ENCODE measurements at places on chromosomes 4 and X.

DNA sequence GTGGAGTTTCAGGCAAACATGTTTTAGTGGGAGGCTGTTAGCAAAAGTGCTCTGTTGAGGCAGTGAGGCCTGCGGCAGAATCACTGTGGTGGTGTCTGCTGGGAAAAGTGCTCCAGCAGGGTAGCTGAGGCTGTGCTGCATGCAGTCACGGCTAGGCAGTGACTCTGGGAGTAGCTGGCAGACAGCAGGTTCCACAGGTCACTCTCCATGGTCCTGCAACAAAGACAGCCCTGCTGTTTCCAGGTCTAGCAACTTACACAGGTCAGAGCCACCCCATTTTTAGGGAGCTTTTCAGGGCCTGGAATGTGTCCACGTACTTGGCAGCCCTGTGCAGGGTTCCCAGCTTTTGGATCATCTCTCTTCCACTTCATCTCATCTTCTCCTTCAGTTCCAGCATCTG is 184.3 kb downstream of the NAA11 start:
- no peak for DNase-seq

GRCh38 chr4:2799971-2800690 is 7.2 kb downstream of the SH3BP2 start:
- DNase-seq: no peak

DNA sequence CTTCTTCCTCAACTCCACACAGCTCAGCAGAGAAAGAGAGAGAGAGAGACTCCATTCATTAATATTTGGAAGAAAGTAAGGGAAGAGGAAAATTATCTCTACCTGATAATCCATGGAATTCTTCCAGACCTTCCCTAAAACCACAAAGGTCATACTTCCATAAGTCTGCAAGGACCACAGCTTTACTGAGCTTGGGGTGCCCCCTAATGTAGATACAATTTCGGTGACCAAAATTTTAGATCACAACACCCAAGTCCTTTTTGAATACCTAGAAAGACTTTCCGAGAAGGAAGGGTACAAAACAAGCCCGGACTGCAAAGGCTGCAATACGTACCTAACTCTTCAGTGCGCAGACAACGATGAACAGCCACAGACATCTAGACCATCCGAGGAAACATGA is 523.9 kb downstream of the GLUD2 start:
- DNase-seq: no peak

- no peak for DNase-seq
Measured at GRCh38 chrX:134026565-134027311, 41.3 kb upstream of the GPC3 start.

DNA sequence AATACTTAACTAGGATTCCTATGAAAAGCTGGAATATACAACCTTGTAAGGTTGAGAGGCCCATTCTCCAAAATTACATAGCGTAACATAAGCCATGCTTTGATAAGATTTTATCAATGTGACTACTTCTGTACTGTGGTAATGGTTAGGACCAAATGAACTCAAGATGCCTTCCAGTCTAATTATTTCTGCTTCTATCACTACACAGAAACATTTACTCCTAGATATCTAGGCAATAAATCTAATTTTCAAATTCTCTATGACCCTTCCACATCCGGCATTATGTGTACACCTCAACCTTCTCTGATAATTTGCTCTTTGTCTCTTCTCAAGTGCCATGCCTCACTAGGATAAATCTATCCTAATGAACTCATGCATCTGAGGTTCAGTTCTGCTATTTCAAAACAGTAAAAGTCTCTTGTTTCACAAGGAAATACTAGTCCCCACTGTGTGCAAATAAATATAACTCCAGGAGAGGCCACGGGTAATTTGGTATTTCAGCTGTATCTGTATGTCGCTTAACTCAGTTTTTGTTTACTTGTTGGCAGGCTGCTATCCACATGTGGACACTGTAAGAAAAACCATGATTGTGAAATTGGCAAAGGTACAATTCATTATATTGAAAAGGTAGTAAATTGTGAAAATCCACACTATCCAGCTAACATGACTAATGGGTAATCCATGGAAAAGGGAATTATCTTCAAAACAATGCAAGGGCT is 93.3 kb downstream of the PRDM5 start:
- no peak for DNase-seq

DNA sequence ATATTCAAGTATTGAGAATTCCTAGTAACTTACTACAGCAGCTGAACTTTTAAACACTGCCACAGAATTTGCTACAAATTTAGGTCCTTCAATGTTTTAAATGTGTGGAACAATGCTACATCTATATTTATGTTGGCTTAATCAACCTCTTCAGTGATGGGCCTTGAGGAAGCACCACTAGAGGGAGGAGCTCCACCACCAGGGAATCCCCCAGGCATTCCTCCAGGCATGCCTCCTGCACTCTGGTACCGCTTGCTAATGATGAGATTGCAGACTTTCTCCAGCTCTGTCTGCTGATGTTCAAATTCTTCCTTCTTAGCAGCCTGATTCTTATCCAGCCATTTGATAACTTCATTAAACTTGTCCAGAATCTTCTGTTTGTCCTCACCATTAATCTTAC is 190.8 kb downstream of the HTR2C start:
- DNase-seq: no peak

- DNase-seq: no peak
Measured at GRCh38 chr4:5971078-5971450, 47.2 kb downstream of the C4orf50 start.

DNA sequence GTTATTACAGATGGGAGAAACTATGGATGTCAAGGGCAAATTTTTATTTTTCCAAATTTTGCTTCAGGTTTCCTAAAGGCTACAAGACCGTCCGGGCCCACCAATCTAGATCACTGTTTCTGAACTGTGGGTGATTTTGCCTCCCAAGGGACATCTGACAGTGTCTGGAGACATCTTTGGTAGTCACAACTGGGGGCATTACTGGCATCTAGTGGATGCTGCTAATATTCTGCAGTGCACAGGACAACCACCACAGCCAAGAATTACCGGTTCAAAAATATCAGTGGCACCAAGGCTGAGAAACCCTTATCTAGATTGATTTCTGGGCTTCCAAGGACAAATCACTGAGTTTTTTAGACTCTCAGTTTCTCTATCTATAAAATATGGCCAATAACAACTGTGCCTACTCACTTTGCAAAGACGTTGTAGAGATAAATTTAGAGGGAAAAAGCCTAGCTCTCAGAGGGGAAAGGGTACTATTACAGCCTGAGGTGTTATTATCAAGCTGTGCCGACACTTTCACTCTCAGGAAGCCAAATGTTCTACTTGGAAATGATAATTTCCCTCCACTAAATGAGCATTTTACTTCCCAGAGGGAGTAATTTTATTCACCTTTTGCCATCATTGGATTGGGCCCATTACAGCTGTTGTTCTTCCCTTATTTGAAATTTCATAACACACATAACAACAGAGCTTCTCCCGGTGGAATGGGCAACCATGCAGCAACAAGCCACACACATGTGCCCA is 442.1 kb downstream of the CENPC start:
- no peak for DNase-seq

DNA sequence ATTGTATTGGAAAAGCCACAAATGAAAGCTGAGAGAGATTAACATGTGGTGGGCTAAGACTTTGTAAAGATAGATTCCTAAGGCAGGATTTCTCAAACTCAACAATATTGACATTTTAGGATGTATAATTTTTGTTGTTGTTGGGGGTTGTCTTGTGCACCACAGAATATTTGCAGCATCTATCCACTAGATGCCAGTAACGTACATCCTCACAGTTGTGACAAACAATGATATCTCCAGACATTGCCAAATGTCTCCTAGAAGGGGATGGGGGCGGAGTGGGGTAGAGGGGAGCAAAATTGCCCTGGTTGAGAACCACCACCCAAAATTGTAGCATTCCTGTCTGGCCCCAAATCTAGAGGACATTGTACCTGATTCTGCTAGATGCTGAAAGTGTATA is 14.7 kb upstream of the CBR4 start:
- no peak for DNase-seq

GRCh38 chrX:48086082-48086481 is 14.6 kb upstream of the ZNF630 start:
- DNase-seq: no peak

DNA sequence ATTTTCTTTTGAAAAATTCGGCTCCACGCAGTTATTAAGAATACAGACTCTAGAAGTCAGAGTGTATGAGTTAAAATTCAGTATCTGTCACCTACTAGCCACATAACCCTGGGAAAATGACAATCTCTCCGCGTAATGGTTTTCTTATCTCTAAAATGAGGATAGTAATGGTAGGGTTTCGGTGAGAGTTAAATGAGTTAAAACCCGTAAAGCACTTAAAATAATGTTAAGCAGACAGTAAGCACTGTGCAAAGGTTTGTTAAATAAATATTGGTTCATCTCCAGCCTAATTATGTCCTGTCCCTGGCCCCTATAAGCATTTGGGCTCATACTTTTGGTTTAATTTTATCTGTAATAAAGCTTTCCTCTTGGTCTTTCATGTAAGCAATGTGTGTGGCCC is 350.8 kb upstream of the GRIA3 start:
- no peak for DNase-seq

DNA sequence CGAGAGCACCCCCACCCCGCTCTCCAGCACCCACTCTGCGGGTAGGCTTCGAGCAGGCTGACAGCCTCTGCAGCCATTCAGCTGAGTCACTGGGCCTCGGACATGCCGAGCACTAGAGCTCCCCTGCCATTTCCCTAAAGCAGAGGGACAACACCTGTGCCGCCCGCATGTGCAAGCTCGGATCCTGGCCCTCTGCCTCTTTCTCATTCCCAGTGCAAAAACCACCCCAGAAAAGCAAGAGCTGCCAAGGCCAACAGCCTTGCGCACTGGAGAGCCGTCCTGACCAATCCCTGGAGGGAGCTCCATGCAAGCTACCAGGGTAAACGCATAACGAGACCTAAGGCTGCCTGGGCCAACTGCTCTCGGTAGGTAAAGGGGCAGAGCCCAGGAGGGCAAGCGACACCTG is 5.3 kb downstream of the HCFC1 start:
- no peak for DNase-seq

DNA sequence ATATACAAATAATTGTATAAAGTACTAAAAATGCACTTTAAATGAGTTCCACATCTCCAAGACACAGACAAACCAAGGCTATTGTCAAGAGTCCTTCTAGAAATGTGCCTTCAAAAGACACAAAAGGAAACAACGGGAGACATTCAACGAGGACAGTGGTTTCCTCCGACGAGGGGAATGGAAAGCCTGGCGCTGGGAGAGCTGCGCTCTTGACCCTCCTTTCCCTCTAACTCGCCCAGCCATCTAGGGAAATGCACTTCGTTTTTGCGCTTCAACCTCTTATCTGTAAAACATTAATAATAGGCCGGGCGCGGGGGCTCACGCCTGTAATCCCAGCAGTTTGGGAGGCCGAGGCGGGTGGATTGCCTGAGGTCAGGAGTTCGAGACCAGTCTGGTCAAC is 37.0 kb downstream of the ZFP42 start:
- no peak for DNase-seq

- DNase-seq: no peak
Measured at GRCh38 chrX:43068639-43069038, 290.7 kb upstream of the PPP1R2C start.

DNA sequence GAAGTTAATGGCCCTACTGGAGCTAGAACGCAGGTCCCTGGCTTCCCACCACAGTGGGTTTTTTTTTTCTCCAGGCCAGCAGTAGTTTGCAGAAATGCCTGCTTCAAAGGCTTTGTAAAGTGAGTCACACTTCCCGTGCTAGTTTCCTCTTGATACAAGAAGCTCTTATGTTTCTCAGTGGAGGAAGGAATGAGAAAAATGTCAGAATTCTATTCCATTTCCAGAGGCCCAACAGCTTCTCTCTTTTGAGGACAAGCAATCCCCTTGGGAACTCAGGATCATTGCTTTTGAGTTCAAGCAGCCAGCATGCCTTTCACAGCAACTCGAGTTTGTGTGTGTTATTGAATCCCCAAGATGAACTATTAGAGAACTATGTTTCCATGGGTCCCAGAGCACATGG is 134.3 kb downstream of the GUCY2F start:
- DNase-seq: no peak

DNA sequence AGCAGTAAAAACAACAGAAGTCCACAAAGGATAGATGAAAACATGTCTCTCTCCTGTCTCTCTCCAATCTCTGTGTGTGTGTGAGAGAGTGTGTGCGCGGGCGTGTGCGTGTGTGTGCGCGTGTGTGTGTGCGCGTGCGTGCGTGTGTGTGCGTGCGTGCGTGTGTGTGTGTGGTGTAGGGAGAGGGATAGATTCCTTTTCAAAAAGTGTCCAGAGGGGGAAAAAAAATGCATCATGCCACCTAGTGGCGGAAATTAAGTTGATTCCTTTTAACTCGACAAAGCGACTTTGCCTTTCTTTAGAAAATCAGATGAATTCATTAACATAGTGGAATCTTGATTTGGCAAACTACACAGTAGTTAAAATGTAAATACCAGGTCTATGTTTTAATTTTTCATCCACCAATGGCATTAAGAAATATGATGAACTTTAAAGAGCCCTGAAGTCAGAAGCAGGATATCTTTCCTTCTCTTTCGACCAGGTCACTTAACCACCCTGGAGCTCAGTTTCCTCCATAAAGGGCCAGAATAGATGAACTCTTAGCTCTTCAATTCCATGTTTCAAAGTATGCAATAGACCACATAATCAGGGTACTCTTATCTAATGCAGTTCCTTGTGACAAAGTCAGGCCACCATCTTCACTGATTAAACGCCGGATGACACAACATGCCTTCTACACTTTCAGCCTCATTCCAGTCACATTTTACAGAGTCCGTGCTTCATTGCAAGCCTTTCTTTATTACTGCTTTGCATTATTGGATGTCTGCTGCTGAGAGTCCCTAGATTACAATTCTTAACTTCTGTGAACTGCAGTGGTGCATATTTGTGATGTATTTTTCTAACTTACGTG is 162.8 kb downstream of the FBXO8 start:
- peak; percentile 47 for DNase-seq

- no peak for DNase-seq
Measured at GRCh38 chr4:153402366-153402765, 57.9 kb downstream of the MND1 start.

DNA sequence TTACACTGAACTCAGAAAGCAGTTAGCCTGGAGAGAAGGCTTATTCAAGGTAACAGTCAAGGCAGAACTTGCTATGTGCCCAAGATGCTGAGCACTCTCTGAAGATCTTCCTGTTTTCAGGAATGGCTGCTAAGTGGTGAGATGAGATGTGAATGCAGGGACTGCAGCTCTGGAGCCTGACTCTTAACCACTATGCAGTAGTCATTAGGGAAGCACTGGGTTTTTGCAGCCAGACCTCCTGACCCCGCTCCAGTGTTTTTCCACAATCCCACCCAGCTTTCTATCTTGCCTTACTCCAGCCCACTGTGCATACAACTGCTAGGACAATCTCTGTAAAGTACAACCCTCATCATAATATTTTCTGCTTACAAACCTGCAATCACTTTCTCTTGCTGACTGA is 95.2 kb upstream of the LNX1 start:
- no peak for DNase-seq

GRCh38 chrX:11481035-11481434 is 184.7 kb downstream of the ARHGAP6 start:
- no peak for DNase-seq

DNA sequence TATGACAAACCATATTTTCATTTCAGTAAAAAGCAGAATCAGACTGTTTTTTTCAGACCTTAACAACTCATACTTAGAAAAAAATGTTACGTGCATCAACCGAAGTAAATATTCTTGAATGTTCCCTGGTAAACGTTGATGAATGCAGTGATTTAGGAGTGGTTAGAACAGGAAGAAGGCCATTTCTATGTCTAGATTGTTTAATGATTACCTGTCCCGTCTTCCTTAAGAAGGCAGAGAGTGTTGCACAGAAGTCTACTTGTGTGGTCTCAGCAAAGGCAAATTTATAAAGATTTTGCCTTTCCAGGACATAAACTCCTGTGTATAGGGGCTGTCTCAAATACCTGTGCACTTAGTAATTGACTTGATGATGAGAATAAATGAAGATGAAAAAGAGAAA is 134.5 kb downstream of the MGST2 start:
- no peak for DNase-seq

- DNase-seq: no peak
Measured at GRCh38 chrX:32987142-32987541, 224.2 kb downstream of the DMD start.
